Right lobe of liver (tissue), 6 donors: ENCODE measurements at places on chromosomes 3 and 15.

GRCh38 chr3:184133840-184134745 lies 1.1 kb upstream of the EIF2B5 start:
- DNase-seq: peak; percentile 95

DNA sequence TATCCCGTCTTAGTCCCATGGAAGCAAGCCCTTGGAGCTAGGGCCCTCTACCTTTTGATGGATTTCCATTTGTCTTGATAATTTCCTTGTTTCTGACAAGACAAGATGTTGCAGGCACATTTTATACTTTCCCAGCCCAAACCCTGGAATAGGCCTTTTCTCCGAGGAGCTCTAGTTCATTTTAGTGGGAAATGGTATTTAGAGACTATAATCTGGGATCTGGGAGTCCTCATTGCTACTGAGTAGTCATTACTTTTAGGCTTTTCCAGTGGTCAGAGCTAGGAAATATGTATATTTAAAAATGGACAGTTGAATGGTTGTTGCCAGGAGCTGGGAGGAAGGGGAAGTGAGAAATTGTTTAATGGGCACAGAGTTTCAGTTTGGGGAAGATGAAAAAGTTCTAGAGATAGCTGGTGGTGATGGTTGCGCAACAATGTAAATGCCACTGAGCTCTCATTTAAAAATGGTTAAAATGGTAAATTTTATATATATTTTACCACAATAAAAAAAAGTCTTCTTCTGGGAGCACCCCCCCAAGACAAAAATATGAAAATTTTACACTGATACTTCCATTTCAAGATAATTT lies 31.6 kb downstream of the MLH1 start:
- no peak for DNase-seq

GRCh38 chr15:41437448-41437847 lies 20.6 kb downstream of the RTF1 start:
- no peak for DNase-seq

DNA sequence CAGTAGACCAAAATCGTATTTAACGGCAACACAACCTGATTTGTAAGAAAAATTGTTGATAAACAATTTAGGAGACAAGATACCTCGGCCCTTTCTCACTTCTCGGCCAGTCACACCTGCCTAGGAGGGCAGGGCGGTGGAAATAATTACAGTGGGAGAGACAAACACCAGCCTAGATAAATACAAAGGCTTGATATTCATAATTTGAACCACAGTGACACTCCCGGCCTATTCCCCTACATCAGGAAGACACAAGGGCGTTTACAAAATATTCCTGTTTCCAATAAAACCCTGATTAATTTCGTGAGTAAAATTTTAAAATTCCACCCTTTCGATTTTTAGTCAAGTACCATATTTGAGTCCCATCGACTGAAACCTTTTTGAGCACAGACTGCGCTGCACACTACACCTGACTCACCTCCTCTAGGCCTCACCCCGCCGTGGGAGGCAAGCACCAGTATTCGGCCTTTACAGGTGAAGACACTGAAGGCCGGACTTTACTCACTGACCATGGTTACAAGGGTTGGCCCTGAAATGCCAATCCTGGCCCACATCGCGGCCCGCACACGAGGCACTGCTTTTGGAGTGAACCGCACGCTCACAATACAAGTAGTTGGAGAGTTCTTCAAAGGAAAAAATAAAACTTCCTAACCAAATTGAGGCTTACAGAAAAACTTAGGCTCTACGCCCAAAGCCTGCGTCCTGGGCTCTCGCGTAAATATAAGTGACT lies 794 bp downstream of the ARPP19 start:
- peak; percentile 76 for DNase-seq

DNA sequence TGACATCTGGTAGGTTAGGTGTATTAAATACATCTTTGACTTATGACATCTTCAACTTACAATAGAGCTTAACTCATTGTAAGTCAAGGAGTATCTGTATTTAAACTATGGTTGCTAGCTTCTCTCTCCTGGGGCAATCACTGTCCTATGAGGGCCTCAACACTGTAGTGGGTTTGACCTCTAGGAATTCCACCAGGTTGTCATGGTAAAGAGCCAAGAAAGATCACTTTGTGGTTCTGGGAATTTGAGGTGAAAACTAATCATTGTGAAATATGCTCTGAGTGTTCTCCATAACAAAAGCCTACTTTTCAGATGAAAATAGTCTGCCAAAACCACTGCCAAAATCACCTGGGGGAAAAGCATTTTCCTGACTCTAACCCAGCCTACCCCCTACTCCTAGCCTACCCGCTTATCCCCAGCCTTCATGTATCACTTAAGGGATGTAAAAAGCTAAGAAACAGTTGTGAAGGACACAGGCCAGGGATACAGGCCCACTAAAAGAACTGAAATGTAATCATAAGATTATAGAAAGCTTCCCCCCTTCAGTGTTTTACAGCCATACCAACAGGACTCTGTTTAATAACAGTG lies 723.8 kb downstream of the MECOM start:
- DNase-seq: no peak

DNA sequence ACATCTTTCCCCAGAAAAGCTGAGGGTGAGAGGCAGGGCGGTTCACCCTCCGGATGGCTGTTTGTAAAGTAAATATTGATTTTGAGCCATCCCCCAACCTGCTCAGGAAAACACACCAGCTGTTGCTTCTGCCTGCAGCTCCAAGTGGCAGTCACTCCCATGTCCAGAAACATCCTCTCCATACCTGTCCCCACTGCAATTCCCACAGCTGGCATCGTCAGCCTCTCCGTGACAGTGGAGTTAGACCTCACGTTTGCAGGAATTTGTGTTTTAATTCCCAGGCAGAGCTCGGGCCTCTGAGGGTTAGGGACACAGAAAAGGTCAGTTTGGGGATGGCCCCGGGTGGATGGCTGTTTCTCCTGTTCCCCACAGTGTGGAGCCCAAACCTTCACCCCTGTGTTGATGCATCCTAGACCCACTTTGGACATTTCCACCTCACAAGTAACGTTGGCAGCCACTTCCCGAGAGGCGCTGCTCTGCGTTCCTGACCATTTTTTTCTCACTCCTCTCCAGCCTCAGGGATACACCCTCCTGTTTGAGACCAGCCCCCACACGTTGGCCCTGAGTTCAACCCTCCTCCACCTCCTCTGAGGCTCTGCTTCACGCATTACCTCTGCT lies 11.8 kb upstream of the FAM174B start:
- DNase-seq: peak; percentile 36

DNA sequence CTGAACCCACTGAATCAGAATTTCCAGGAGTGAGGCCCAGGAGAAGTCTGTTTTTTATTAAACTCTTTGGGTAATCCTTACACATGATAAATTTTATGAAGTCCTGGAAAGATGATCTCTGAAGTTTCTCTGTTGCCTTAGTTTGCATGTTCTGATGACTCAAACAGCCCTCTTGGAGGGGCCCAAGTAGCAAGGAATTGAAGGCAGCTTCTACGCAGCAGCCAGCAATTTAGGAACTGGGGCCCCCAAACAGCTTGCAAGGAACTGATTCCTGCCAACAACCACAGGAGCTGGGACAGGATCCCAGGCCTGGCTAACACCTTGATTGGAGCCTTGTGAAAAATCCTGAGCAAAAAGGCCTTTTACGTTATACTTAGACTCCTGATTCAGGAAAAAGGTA lies 5.4 kb upstream of the ACP3 start:
- DNase-seq: no peak

DNA sequence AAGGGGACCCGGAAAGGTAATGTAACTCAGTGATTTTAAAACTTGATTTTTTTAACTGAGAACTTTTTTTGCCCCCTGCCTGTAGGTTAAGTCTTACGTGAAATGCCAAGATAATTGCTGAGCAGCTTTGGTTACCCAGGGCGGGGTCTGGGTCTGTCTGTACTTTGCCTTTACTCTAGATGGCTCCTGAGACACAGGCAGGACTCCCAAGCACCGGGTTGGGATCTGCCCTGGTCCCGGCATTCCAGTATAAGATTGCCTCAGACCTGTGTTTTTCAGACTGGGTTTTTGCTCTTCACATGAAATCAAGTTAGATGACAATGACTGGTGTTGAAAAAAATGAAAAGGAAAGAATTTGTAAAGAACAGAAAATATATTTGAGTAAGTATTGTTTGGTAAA lies 40.3 kb downstream of the WDR76 start:
- no peak for DNase-seq

DNA sequence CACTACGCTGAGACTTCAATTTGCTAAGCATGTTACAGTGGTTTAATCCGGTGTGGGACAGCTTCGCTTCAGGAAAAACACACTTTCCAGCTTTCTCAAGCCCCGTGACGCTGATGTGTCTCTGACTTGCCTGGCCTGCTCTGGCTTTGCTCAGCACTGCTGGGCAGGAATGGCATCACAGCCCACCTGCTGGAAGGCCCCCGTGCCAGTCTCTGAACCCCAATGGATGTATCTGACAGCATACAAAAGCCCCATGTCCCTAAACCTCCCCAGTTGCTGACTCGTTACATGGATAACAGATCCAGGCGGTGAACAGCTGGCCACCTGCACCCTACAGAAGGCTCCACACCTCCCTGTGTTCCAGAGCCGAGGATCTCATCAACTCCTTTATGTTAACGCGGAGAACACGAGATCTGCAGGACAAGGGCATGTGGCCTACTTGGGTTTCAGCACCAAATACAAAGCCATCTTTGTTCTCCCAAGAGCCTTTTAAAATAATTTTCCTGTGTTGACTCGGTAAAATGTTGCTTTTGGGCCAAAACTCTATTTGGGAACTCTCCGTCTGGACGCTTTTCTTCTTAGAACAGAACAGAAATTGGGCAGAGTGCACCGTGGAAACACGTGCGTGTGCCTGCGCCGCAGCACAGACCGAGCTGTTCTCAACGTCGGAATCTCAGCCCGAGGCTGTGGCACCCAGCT lies 61.4 kb downstream of the ATP10A start:
- no peak for DNase-seq
